Stimulated activated CD8-positive, alpha-beta memory T cell treated with anti-CD3 and anti-CD28 coated beads, Interleukin-7, amount 100 ng/mL, for 24 hours (primary cell): ENCODE measurements at places on chromosomes 1 and 21.

- DNase-seq: no peak
These were observed 190.4 kb downstream of the ZBTB18 start for GRCh38 chr1:244241438-244241837.

GRCh38 chr1:223386013-223386412, 7.2 kb upstream of the CCDC185 start:
- DNase-seq: no peak

DNA sequence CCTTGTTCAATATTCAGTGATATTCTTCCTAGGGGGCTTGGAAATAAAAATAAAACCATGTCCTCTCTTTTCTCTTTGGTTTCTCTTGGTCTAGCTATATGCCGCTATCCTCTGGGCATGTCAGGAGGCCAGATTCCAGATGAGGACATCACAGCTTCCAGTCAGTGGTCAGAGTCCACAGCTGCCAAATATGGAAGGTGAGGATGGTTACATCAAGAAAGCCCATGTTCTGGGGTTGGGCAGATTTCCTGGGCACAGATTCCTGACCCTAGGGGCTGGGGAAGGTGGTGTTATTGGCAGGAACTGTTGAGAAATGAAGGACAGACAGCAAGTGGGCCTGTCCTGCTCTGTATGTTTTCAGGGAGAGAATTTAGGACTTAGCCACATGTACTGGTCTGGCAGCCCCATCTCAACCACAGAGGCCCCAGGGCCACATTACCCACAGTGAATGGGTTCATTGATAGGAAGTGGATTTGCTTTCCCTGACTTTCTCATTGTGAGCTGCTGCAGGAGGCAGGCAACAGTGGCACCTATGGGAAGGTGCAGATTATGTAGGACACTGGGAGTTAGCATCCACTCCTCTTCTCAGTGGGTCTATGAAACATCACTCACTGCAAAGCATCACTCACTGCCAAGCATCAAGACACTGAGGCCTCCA, 37.4 kb upstream of the HSD17B7 start:
- DNase-seq: no peak

- DNase-seq: no peak
These were observed 52.3 kb downstream of the ITPKB start for GRCh38 chr1:226686440-226687425.

DNA sequence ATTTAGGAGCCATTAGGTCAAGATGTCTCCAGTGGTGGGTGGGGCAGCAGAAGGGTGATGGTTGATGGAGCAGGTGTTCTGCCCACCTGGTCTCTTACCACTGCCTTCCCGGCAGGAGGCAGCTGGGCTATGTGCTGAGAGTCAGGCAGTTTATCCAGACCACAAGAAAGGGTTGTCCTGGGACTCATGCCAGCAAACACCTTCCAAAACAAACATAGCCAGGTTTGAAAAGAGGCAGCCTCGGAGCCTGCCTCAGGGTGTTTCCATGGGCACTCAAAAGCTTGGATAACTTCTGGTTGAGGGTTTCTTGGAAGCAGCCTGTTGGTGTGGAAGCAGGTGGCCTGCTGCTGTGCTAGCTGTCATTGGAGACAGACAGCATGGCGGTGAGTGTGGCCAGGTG, 187.2 kb downstream of the PCP4 start:
- no peak for DNase-seq

GRCh38 chr1:31401241-31401640, 11.8 kb upstream of the SERINC2 start:
- no peak for DNase-seq

DNA sequence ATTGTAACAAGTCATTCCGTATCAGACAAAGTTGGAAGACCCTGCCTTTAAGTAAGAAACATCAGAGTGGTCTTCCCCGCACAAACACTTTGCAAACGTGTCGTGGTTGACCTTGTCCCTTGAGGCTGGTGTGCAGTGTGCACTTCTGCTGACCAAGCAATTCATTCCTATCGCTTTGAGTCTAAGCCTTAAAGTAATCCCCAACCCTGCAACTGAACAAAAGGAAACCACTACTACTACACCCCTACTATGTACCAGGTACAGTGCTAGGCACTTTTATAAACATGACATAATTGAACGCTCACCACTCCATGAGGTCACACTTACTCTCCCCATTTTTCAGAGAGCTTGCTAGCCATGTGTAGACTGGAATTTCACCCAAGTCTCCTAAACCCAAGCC, 10.6 kb downstream of the ITPKB start:
- no peak for DNase-seq
